ENCODE measurements at places on chromosomes 1 and 21. TPM values are rescaled to one million over a fixed set of nuclear protein-coding genes. Genes with fewer than 3 reads are reported as not detected.

Gene ESPN
- total RNA-seq, result 0.49 TPM

- DNase-seq, result no peak
These were observed 428.4 kb upstream of the B3GALT2 start for GRCh38 chr1:193614817-193615216.

Gene DAB1
- total RNA-seq, result not detected

DNA sequence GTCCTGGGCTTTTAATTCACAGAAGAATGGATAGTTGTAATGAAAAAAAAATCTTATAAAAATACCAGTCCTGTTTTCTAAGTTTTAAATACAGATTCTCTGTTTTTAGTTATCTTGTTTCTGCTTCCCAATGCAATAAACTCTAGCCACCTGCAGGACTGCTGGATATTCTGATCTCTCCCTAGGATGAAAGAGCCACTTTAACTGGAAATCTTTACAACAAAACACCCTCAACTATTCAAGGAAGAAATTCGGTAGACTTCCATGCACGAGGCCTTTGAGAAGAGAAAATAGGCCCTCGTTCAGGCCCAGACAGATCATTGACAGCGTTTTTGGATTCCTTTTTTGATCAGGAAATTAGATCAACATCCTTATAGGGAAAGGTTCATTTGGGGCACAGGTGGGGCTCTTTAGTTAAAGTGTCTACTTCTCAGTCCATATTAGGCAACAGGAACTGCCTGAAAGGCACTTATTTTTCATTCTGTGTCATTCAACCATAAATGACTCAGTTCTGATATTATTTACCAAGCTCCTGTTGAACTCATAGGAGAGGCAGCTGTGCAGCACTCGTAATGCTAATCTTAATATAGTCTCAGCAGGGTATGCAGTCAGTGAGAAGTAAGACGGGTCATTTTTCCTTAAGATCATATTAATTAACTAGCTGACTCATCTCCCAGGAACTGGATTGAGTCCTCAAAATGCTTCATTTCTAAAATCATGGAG is 71.1 kb upstream of the ERRFI1 start:
- peak; percentile 69 for DNase-seq

Gene PIGR
- 0.07 TPM for total RNA-seq
